ENCODE measurements at places on chromosomes 6 and 20.

DNA sequence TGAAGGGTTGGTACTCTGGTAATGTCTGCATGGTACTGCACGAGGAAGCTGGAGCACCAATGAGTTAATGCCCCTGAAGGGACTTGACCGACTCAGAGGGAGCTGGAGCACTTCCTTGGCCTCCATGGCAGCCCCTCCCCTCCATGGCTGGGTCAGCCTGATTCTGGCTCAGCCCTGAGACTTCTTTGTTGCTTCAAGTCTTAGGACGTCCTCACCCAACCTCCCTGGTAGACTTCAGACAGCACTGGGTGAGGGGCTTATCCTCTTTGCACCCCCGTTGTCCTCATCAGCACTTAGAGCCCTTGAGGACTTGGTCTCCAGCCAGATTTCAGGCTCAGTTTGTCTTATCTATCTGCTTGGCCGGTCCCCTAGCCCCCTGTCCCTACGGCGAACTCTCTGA, 16.4 kb upstream of the TAGAP start:
- DNase-seq = no peak

GRCh38 chr6:105024803-105025202, 67.9 kb downstream of the LIN28B start:
- no peak for DNase-seq

GRCh38 chr6:108589244-108589791, 28.6 kb downstream of the FOXO3 start:
- DNase-seq = peak; percentile 60

GRCh38 chr6:41056768-41057490, 3.9 kb downstream of the APOBEC2 start:
- no peak for DNase-seq
